ENCODE measurements at places on chromosomes 4 and X.
A peak's percentile ranks its signal among the peaks of the same experiment; 100 is the strongest.

DNA sequence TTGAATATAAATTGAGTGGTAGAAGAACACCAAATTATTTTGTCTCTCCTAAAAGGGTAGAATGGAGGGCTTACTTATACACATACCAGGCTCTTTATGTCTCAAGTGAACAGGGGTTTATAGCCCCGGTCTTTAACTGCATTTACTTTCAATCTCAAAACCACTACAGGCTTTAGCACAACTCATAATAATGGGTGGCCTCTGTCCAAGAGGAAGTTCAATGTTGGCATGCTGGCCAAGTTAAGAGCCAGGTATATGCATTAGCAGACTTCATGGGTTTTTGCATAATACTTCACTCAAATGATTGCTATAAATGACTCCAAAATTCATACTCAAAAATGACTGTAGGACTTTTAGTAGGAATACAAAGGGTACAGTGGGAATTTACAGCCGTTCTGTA lies 118.5 kb upstream of the OTUD4 start:
- DNase-seq, result no peak

- DNase-seq, result no peak
Observed at GRCh38 chrX:153485396-153486080, 9.2 kb upstream of the BGN start.

DNA sequence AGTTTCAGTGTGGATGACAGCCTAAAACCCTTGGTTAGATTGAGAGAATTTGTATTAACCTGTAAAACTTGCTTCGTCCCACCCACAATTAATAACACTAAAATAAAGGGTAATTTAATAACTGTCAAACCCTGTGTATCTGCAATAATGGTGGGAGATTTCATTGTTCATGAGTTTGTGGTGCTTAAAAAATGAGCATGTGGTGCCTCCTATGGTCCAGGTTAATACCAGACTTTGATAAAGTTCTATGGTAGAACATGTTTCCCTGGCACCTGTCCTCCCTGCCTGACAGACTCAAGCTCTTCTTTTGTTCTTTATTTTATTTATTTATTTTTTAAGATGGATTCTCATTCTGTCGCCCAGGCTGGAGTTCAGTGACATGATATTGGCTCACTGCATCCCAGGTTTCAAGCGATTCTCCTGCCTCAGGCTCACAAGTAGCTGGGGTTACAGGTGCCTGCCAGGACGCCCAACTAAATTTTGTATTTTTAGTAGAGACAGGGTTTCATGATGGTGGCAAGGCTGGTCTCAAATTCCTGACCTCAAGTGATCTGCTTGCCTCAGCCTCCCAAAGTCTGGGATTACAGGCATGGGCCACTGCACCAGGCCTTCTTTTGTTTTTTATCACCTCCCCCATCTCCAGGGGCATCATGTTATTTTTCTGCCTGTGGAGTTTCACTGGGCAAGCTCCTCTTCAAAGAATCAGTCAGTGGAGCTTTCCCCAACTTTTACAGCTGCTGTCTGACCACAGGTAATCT lies 289.2 kb downstream of the NR3C2 start:
- no peak for DNase-seq

- no peak for DNase-seq
Observed at GRCh38 chr4:187415231-187415630, 580.3 kb upstream of the ZFP42 start.

DNA sequence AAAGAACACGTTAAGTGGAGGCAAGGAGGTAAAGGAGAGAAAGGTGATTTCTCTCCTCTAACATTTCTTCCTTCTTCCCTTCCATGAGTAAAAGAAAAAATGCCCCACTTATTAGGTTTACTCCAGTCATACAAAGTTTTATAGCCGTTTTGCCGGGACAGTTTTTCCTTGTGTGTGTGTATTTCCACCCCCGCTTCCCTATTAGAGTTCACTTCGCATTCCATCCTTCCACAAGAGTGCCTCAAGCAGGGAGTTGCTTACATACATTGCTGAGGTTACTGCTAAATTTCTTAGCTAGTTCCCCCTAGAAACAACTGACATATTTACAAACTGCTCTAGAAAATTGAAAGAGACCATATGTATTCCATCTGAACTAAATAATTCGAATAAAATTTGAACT lies 45.2 kb upstream of the BMP15 start:
- no peak for DNase-seq

DNA sequence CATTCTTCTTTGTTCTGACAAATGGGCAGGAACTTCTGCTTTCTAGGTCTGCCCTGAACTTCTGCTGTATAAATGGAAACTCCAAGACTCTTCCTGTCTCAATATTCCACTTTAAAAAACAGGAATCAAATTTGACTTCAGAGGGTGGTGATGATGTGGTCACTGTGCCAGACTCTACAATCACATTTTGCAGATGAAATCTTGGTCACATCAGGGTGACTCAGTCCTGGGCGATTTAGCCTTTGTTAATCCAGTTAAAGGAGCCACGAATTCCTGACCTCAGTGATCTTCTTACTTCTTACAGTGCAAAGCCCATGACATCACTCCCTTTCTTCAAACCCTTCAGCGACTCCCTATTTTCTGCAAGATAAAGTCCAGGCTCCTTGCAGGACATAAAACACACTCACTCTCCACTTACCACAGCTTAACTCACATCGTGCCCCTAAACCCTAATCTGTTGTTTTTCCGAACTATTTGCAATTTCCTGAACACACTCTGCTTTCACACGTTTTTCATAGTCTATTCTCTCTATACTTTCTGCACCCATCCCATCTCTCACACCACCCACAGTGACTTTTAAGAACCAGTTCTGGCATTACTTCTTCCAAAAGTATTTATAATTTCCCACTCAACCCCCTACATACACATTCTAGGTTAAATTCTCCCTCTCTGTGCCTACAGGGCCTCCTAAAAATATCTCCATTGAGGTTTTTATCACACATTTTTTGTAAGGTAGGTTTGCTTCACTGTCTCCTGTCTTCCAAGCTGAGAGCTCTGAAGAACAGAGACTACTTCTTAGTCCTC lies 11.1 kb downstream of the GASK1B start:
- DNase-seq, result peak; percentile 87

DNA sequence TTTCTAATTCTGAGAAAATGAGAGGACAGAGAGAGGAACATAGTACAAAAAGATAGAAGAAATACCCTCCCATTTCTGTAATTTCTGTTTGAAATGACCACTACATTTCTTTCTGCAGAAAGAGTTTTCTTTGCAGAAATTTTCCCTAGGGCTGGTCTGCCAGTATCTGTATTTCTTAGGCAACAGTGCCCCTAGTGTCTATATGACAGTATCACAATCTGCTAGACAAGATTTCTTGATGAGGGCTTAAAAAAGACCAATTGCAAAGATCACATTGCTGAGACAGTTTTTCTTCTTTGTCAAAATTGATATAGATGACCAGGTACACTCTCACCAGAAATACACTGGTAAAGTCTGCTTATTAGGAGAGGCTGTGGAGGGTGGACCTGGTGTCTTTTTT lies 81.0 kb upstream of the ZDHHC15 start:
- no peak for DNase-seq

DNA sequence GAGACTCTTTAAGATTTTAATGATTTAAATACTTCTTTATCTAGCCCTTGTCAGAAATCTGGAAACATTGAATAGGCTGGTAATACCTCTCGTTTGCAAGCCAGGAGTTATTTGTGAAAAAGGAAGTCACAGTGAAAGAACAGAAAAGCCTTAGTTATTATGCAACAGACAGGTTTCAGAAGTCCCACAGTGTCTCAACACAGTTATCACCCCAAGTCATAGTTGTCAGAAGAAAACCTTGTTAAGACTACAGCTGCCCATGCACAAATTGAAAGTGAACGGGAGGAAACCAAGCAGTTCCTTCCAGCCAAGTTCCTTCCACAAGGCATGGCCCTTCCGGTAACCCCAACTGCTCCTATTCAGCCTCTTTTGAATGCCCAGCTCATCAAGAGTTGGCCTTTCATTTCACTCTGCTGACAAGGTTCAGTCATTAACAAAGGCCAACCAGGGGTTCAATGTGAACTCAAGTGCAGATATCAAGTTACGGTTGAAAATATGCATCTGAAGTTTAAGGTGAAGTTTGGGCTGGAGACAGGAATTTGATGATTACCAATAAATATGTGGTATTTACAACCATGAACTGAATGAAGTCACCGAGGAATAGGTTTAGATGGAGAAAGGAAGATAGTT lies 15.6 kb downstream of the ALPK1 start:
- peak; percentile 68 for DNase-seq

GRCh38 chrX:40174001-40174853 lies 76.5 kb upstream of the BCOR start:
- peak; percentile 49 for DNase-seq

GRCh38 chrX:130170752-130171445 lies 863 bp upstream of the RAB33A start:
- DNase-seq, result peak; percentile 54
